ENCODE measurements at places on chromosomes 7 and 10.

DNA sequence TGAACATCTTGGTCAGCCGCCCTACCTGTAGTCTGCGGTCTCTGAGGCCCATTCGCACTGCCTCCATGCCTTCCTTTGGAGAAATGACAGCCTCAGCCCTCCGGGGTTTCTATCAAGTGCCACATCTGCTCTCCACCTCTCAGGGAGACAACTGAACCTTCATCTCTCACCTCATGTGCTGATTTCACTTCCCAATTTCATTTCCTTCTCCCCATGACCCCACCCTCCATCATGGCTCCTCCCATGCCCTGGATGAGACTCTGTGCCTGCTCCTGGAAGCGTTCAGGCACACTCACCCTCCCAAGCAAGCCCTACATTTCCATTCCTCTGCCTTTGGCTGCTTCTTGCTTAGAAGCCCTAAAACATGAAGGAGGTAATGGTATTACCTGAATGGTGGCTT, 7.8 kb upstream of the SCD start:
- no peak for DNase-seq

GRCh38 chr7:2720024-2720423, 32.0 kb downstream of the AMZ1 start:
- DNase-seq: peak; percentile 31

GRCh38 chr10:71439670-71440425, 43.1 kb downstream of the CDH23 start:
- no peak for DNase-seq

DNA sequence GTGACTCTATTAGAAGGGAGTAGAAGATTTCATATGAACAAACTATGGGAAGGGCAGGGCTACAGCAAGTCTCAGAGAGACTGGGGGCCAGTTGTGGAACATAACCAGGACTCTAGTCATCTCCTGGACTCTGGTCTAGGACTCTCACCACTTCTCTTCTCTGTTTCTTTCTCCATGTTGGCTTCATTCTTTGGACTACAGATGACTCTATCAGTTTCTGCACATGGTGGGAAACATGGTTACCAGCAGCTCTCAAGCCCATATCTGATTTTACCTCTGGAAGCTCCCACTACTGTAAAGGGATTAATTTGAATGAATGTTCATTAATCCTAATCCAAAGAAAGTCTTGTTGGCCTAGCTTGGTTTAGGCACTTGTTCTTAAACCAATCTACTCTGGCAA, 84.7 kb downstream of the LRGUK start:
- DNase-seq: no peak

GRCh38 chr10:51861731-51862130, 162.3 kb upstream of the CSTF2T start:
- no peak for DNase-seq

Data from stimulated activated CD4-positive, alpha-beta T cell treated with anti-CD3 and anti-CD28 coated beads, Interleukin-4, amount 100 ng/mL, for 24 hours (primary cell).